HFF-Myc (cell line): ENCODE measurements at places on chromosomes 7 and 10.

DNA sequence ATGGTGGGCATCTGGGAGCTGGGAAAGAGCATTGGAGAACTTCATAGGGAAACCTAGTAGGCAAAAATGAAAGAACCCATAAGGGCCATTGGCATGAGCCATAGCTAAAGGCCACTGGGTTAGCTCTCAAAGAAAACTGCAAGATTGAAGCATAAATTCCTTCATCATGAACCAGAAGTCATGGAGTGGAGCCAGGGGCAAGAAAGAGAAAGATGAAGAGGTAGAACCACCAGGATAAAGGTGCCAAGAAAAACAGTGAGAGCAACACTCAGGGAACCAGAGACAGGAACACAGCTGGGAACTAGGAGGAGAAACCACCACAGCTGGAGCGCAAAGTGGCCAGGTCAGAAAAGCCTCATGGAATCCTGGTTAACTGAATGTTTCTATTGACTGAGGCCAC is 11.5 kb upstream of the SGMS1 start:
- no peak for DNase-seq

DNA sequence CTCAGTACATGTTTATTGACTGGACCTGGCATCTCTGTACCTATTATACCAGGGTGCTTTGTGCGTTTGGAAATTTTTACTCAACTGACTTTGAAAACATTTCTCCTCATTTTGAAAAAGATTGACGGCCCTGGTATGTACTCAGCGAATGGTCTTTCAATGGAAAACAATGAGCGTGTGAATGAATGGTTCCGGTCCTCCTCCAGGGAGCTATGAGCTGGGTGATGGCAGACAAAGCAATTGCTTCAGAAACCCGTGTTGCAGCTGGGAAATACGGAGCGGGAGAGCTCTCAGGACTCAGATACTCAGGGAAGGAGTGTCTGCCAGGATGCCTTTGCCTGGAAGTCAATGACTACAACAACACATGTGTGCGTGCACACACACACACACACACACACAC is 125.9 kb downstream of the PAXIP1 start:
- no peak for DNase-seq

DNA sequence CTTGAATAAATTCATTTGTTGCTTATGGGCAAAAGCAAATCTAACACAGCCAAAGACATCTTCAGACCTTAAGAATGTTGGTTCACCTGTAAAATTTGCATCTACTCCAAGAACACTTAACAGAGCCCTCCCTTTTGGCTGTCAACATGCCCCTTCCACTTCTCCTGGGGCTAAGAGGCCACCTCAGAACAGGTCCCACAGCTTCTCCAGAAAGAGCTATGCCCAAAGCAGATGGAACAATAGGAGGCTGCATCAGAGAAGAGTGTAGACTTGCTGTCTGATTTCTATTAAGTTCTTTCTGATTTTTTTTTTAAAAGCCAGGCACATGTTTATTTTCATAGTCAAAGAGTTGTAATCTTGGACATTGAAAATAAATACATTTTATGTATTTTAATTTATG is 26.1 kb upstream of the TRIL start:
- no peak for DNase-seq

GRCh38 chr10:14293526-14293925 is 37.2 kb downstream of the FRMD4A start:
- DNase-seq, result no peak

DNA sequence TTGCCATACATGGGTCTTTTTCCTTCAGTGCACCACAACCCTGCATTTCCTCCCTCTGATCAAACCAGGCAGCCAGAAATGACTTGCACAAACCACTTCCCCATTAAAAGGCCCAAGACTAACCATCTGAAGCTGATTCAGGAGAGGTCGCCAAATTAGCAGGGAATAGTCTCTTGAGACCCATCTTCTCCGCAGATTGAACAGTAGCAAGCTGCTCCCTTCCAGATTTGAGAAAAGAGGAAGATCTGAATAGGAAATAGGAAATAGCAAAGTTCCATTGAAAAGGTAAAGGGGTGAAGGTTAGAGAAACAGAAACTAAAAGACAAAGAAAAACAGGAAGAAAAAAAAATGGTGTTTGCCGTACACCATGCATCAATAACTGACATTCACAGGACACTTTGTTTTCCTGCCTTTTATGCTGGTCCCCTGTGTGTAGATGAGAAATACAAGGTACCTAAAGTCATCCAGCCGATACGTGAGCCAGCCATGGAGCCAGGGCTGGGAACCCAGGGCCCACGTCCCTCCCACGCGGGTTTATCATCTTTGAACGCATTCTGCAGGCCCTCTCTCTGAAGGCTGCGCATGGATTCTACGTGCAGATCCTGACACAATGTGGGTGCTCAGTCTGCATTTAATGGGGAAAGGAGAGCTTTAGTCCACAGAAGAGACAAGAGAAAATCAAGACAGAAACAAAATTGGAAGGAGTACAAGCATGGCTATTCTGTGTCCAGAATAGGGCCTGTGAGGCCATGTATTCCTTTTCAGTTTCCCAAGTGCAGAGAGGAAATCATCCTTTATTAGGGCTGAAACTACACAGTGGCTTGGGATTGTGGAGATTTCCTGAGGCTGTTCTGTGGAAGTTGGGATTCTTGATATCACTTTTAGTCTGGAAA is 268.4 kb upstream of the NPVF start:
- DNase-seq, result no peak

DNA sequence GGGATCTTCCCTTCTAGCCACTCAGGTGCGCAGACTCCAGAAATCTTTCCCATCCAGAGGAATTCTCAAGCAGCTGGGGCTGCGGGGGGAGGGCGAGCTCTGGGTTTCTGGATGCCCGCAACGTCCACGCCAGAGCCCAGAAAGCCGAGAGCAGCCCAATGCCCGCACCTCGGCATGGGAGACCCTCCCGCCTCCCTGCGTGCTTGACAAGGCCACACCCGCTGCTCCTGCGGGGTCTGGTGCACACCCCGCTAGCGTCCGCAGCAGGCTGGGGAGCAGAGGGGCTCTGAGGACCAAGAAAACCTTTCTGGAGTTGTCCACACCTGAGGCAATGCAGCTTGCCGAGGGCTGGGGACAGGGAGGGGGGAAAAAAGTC is 66.2 kb downstream of the SLC29A4 start:
- DNase-seq, result no peak

GRCh38 chr7:84675633-84676034 is 481.0 kb upstream of the SEMA3A start:
- no peak for DNase-seq

- DNase-seq, result no peak
Measured at GRCh38 chr7:90900628-90901356, 304.7 kb downstream of the CDK14 start.

DNA sequence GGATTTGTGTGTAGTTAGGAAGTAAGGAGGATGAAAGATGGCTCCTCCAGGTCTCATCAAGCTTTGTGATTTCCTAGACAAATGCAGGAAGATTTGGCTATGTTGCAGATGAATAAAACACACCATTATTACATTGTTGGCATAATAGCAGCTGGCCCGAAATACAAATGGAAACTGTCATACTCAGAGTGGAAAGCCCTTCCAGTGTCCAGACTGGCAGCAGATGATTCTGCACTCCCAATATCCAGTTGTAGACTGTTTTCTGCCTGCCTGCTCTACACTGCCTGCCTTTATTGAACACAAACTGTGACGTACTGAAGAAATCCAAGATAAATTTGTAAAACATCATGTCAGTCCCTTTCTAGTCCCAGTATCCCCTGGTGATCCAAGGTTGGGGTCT is 99.7 kb upstream of the FZD1 start:
- DNase-seq, result no peak

DNA sequence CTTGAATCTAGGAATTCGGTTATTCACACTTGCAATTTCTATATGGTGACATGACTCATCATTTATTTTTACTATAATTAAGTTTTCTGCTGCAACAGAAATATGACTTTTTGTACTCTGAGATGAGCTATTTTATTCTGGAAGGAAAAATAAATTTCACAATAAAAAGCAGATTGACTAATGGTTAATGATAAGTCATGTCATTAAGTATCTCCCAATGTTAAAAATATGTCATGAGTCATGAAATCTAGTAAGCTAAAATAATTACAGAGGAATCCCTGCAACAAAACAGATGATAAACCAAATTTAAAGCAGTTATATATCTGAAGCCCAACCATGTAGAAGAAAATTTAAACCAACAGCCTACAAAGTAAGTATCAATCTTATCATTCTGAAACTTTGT is 149.2 kb downstream of the CACNA2D1 start:
- DNase-seq, result no peak

- no peak for DNase-seq
Measured at GRCh38 chr7:87075671-87076404, 16.4 kb upstream of the ELAPOR2 start.

- DNase-seq, result no peak
Measured at GRCh38 chr7:120691915-120692314, 166.0 kb downstream of the TSPAN12 start.

GRCh38 chr10:100356067-100357017 is 9.3 kb downstream of the SCD start:
- no peak for DNase-seq
